NCI-H774 (cell line): ENCODE measurements at places on chromosomes 5 and 9.

- no peak for DNase-seq
Observed at GRCh38 chr5:110590187-110590586, 136.3 kb downstream of the TMEM232 start.

- DNase-seq, result no peak
Observed at GRCh38 chr5:71629950-71630349, 42.8 kb downstream of the MCCC2 start.

- no peak for DNase-seq
Observed at GRCh38 chr5:143041972-143042770, 272.0 kb downstream of the ARHGAP26 start.

DNA sequence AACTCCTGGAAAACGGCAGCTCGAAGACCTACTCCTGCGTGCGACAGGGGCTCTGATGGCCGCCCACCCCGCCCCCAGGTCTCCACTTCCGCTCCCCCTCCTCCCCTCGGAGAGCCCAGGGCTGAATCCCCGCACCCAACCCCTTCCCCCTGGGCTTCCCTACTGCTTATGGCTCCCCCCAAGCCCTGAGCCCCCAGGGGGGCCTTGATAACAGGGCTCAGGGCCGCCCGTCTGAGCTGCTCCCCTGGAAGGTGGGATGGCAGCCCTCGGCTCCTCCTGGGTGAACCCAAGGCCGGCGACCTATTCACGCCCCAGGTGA is 30.4 kb downstream of the GLT6D1 start:
- no peak for DNase-seq

DNA sequence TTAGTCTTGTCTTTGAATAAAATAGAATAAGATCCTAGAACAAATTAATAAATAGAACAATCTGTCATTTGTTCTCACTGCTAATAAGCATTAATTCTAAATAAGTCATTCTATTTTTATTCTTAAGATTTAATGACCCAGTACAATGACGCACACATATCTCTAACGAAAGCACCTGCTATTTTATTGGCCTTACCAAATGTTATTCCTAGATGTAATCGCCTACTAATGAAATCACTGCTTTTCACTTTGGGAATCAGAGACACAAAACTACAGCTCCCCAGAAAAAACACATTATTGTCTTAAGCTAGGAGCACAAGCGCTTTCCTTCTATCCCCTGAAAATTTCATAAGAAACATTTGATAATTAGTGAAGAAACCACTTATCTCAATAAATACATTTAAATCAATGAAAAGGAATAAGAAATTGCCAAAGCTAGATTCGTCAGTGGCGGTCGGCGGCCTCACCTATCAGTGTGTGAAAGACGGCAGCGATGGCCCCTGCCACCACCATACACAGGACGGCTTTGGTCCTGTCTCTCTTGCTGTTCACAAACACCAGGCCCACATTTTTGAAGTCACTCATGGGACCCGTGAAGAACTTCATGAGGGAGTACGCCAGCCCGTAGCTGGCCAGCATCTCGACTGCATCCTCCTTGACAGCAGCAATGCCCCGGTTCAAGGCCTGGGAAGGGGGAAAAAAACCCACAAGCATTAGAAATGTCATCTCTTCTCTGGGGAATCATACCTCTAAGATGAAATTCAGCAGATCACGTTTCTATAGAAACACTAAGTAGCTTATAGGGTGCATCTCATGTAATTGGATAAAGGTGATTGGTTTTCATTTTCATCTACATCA is 102.8 kb downstream of the ANKH start:
- no peak for DNase-seq

DNA sequence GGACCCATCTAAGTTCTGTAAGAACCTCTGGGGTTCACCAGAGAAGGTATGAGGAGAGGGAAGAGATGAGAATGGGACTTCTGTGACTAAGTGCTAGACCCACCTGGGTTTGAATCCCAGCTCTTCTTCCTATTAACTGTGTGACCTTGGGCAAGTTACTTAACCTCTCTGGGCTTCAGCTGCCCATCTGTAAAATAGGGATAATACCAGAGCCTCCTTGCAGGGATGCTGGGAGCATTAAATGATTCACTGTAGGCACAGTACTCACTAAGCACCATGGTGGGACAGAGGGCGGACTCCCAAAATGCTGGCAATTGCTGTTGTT is 53.6 kb downstream of the WHRN start:
- DNase-seq, result no peak

GRCh38 chr5:65161655-65162054 is 320.1 kb downstream of the ADAMTS6 start:
- no peak for DNase-seq

GRCh38 chr5:98330871-98331270 is 442.6 kb upstream of the RGMB start:
- DNase-seq, result no peak

GRCh38 chr5:180975338-180975737 is 13.3 kb upstream of the BTNL3 start:
- DNase-seq, result no peak

- DNase-seq, result peak; percentile 52
Observed at GRCh38 chr5:138716456-138716924, 36.7 kb upstream of the CTNNA1 start.

GRCh38 chr5:32249668-32250067 is 63.1 kb downstream of the MTMR12 start:
- no peak for DNase-seq
